ENCODE measurements at places on chromosomes 2 and 18.

GRCh38 chr2:236499691-236500578 lies 69.7 kb upstream of the ACKR3 start:
- DNase-seq = no peak

DNA sequence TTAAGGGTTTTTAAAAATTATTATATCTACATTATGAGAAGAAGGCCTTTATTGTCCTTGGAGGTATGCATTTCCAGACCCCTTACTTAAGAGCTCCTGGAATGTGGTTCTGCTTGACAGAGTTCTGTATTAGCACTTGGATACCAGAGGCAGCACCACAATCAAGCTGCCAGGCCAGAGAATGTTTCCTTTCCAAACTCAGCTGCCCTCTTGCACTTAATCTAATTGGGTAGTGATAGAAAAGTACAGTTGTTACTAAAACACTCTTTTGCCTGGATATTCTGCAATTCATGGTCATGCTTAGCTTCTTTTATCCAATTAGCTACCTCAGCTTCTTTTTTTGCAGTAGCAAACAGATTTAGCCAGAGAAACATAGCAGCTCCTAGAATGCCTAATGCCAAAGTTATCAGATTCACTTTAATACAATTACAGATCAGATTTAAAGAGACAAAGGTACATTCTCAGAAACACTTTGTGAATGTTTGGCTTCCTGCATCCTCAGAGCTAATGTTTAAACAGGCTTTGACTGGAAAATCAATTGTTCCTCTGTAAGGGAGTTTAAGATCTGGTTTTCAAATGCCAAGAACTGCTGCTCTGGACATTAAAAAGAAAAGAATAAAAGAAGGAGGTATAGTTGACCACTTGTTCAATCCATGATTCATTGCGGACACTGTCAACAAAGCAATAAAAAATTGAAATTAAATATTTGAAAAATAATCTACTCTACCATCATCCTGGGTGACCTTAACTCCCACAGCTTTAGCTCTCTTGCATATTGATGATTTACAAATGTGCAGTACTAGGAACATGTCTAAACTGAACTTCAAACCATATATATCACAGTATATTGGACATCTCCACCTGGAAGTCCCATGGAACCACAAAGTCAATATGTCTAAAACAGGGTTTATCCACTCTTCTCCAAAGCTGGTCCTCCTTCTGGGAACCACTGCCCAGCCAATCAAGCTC lies 12.8 kb downstream of the NOSTRIN start:
- no peak for DNase-seq

- DNase-seq = no peak
Observed at GRCh38 chr18:32438173-32438572, 32.5 kb downstream of the GAREM1 start.

DNA sequence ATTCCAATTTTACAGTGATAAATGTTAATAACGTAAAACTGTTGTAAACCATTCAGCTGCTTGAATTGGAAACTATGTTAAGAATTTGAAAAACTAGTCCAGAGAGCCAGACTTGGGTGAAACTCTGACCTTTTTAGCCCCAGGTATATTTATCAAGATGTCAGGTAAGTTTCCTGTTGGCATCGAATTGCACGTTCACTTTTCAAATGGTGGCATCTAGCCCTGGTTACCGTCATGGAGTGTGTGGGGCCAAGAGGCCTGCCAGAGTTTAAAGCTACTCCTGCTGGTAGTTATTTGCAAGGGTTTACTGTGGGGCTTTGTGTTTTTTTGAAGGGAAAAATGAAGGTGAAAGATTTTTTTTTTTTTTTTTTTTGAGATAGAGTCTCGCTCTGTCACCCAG lies 109.9 kb downstream of the WDSUB1 start:
- no peak for DNase-seq

DNA sequence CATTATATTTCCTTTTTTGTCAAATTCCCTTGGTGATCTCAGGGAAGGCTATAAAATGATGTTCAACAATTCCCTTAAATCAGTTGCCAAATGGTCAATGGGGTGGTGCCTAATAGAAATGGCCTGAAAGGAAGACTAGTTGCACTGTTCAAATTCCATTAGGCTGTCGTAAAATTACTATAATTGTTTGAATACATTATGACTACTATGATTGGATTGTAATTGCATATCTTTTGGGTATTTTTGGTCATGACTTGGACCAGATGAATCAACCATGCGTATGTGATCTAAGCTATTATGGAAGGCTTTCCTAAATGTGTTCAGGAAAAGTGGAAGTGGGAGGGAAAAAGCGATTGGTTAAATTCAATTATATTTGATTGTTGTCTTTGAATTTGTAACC lies 41.3 kb upstream of the KCNE4 start:
- peak; percentile 93 for DNase-seq

DNA sequence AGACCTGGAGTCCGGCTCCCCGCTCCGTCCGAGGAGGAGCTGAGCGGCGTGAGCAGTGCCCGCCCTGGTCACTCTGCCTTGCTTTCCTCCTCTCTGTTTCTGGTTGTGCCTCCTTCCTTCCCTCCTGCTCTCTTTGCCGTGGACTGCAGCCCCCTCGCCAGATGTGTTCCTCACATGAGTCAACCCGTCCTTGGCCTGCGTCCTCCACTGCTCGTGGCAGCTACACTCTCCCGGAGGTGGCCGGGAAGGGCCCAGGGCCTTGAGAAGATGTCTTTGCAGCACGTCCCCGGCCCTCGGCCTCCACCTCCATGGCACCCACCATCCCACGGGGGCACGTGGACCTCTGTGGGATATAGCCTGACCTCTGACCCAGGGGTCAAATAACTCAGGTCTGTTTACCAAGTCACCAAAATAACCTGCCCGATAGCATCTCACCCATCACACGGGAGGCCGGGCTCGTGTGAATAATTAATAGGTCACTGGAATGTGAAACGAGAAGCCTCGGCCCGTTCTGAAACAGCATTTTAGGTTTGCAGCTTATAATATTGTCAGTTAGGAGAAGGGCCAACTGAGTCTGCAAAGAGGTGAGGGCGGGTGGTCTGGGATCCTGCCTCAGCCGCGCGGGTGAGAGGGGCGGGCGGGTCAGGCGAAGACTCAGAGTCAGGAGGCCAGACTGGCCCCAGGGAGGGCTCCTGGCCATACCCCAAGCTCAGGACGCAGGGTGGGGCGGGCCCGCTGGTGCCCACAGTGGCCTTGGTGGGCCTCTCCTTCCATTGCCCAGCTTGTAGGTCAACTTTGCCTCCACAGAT lies 42.6 kb downstream of the NFATC1 start:
- DNase-seq = no peak

DNA sequence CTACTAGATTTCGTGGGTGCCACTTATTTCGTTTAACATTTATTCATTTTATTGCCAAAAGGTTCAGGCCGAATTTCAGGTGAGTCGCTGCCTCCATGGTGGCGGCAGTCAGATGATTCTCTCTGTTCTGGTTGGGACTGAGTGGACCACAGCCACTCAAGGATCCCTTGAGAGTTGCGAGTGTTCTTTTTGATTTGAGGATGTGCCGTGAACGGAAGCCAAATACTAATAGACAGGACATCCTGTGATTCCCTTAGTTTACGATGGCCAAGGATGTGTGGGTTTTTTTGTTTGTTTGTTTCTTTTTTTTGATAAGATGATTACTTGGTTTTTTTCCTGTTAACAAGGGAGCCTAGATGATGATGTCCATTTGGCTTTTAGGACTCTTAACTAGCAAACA lies 13.2 kb downstream of the MAPRE2 start:
- no peak for DNase-seq

DNA sequence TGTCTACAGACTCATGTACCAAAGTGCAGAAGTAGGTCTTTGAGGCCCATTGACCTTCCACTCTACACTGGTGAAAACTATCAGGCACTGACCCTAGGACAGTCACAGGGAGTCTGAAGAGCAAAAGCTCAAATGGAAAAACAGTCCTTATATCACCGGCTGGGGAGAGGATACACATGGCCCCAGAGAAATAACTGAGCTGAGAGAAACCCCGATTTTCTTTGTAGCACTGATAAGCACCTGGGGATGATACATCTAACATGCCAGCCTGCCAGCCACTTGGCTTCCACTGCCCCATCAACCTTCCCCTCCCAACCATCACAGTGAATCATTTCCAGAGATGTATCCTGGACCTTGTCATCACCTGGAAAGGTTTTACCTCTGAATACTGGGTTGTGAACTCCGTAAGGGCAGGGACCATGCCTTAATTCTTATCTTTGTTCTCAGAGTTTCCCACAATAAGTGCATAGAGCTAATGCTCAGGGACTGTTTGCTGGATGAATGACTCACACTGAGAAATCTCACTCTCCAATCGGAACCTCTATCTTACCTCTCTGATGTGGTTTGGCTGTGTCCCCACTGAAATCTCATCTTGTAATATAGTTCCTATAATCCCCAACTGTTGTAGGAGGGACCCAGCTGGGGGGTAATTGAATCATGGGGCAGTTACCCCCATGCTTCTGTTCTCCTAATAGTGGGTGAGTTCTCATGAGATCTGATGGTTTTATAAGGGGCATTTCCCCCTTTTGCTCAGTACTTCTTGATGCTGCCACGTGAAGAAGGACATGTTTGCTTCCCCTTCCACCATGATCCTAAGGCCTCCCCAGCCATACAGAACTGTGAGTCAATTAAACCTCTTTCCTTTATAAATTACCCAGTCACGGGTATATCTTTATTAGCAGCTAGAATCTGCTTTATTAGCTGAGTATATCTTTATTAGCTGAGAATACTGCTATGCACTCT lies 37.1 kb downstream of the EVA1A start:
- DNase-seq = peak; percentile 84

DNA sequence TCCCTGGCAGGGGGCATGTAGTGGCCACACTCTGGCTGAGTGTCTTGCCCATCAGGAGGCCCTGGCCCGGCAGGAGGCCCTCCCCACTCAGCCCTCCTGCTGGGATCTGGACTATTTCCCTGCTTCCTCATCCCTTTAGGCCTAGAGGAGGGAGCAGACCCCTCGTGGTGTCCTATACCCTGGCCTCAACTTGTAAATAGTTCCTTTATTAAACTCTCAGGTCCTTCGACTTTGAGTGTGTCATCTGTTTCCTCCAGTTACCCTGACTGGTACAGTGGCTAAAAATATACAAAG lies 166.7 kb upstream of the GLI2 start:
- no peak for DNase-seq

GRCh38 chr2:172079838-172080640 lies 5.3 kb upstream of the DLX1 start:
- peak; percentile 48 for DNase-seq

DNA sequence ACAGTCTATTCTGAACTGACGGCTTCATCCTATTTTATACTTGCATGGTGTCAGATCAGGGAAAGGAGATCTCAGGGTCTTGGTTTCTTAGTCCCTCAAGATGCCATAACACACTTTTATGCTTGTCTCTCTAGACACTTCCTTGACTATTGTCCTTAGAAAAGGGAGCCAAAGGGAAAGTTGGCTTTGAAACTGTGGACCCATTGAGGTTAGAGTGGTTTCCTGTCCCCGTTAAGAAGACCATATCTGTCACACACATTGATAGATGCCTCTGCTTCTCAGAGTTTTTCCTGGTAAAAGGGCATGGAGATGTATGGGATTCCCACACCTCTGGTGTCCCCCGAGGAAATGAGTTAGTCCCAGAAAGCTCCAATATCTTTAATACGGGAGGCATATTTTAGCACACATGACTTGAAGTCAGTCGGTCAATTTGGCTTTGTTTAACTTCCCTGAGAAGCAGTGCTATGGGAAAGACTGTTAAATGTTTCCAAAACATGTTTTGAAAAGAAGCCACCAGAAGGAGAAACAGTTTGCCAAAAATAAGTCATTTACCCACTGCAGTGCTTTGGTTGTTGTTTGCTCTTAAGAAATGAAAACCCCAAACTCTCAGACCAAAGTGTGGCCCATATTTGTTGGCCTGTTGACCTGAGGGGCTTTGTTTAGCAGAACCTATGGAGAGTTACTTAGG lies 133.4 kb upstream of the CXCR4 start:
- no peak for DNase-seq

DNA sequence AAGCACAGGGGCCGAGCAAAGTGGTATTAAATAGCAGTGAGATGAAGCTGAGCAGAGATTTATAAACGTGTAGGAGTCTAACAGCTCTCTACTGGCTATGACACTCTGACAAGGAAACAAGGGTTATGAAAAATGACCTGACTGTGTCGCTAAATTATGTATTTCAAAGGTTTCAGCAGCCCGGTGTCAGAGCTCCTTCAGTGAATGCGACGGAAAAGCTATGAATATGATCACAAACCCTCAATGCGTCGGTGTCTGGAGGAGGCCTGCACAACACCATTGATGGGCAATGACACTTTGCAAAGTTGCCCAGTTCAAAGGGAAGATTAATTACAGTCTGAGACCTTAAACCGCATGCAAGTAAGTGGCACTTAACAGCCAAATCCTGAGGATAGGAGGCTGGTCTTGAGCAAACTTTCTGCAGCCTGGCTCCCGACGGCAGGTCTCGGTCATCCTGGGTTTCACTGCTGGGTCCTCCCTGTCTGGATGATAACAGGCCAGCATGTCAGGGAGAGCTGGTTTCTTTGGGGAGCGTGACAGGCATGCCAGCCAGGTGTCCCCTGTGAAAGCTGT lies 615.1 kb upstream of the SALL3 start:
- no peak for DNase-seq

GRCh38 chr18:55189972-55190371 lies 230.7 kb upstream of the CCDC68 start:
- peak; percentile 48 for DNase-seq

GRCh38 chr2:209990838-209991237 lies 11.6 kb upstream of the RPE start:
- DNase-seq = no peak

GRCh38 chr2:6011921-6012320 lies 319.7 kb downstream of the SOX11 start:
- DNase-seq = peak; percentile 83
